ENCODE measurements at places on chromosomes 4 and X. TPM values are rescaled to one million over a fixed set of nuclear protein-coding genes. Genes with fewer than 3 reads are reported as not detected.

SYTL5 gene
- 0.03 TPM for polyA plus RNA-seq

FAAH2 gene
- polyA plus RNA-seq = 0.95 TPM

GAGE12H gene
- not detected for polyA plus RNA-seq

TMEM156 gene
- polyA plus RNA-seq = 0.10 TPM

NSDHL gene
- polyA plus RNA-seq = 41.4 TPM

PCDH11X gene
- not detected for polyA plus RNA-seq

TCEAL9 gene
- 47.8 TPM for polyA plus RNA-seq

TMEM154 gene
- polyA plus RNA-seq = 0.25 TPM

SPANXA2 gene
- polyA plus RNA-seq = not detected

UGT2B17 gene
- polyA plus RNA-seq = not detected

FGB gene
- polyA plus RNA-seq = not detected

PDZD4 gene
- 2.4 TPM for polyA plus RNA-seq

PPP1R3F gene
- polyA plus RNA-seq = 10.8 TPM

CD99 gene
- polyA plus RNA-seq = 419 TPM

SMARCA1 gene
- polyA plus RNA-seq = 10.1 TPM

CXCL6 gene
- polyA plus RNA-seq = not detected

CABS1 gene
- not detected for polyA plus RNA-seq

BEX1 gene
- 2.6 TPM for polyA plus RNA-seq

GPR34 gene
- 2.4 TPM for polyA plus RNA-seq

NHS gene
- polyA plus RNA-seq = 0.20 TPM

RHOXF2 gene
- polyA plus RNA-seq = not detected

OPHN1 gene
- polyA plus RNA-seq = 2.7 TPM

FAM241A gene
- polyA plus RNA-seq = 4.1 TPM

SOX3 gene
- not detected for polyA plus RNA-seq

CLCN5 gene
- 1.2 TPM for polyA plus RNA-seq

CCDC110 gene
- polyA plus RNA-seq = 0.12 TPM

GPRASP2 gene
- polyA plus RNA-seq = 4.0 TPM

GABRG1 gene
- not detected for polyA plus RNA-seq

USP51 gene
- polyA plus RNA-seq = 0.25 TPM

SRPK3 gene
- polyA plus RNA-seq = 52.2 TPM

FAM47E gene
- 0.68 TPM for polyA plus RNA-seq

Measured in heart right ventricle (tissue), 16 donors.